Renal pelvis (tissue), 12 donors: ENCODE measurements at places on chromosomes 16 and 17.

GRCh38 chr16:85991425-85991824 lies 92.5 kb downstream of the IRF8 start:
- DNase-seq, result no peak

- no peak for DNase-seq
These were observed 126.0 kb downstream of the MGAT5B start for GRCh38 chr17:76994237-76994637.

DNA sequence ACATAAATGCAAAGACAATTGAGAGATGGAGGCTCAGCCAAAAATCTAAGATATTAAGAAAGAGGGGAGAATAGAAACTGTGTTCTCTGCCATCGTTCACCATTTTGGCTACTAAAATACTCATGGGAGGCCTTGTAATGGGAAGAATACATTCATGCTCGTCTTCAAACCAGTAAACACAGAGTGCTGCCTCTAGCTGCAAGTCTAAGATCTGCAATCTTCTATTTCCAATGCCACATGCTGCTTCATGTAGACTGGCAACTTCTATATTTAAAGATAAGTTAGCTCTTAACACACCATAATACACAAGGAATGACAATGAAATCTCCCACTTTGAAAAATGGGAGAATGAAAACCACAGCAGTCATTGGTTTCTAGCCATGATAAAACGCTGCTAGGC lies 387.3 kb downstream of the HS3ST3B1 start:
- no peak for DNase-seq

- no peak for DNase-seq
These were observed 7.2 kb downstream of the SPAG7 start for GRCh38 chr17:4960279-4960922.

DNA sequence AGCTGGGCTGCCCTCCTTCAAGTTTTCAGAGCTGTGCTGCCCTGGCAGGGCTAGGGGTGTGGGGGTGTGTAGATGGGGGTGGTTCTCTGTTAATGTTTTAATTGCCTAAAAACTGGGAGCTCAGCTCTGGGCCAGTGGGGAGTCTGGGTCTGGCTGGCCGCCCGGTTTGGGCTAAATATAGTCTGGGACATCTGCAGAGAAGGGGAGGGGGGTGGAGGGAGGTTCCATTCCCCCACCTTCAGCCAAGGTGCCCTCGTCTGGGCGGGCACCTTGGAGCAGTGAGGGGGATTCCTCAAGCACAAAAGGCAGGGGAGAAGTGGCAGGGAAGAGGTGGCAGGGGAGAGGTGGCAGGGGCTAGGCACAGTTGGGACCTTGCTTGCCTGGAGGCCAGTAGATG lies 13.0 kb downstream of the RARA start:
- DNase-seq, result no peak
